ENCODE measurements at places on chromosomes 11 and 22. TPM values are rescaled to one million over a fixed set of nuclear protein-coding genes. Genes with fewer than 3 reads are reported as not detected.

DNA sequence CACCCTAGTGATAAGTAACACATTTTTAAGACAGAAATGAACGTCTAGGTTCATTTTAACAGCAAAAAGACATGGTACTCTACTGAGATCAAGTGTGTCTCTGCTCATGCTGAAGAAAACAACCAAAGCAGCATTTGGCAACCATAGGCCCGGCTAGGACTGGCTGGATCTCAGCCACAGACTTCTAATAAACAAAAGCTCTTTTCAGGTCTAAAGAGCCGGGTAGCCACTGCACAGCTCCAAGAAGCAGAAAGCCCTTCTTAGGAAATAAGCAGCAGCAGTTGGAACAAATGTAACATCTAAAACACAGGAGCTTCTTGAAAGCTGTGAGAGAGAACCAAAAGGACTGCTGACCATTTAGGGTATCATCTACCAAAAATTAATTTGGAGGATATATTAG lies 37.6 kb downstream of the PITPNB start:
- DNase-seq = no peak

The SLN gene
- not detected for total RNA-seq

The CYB5R2 gene
- 2.9 TPM for total RNA-seq

The RTN4RL2 gene
- 6.5 TPM for total RNA-seq

The FXYD2 gene
- not detected for total RNA-seq

GRCh38 chr11:35847473-35847872 lies 96.4 kb upstream of the LDLRAD3 start:
- DNase-seq = no peak

DNA sequence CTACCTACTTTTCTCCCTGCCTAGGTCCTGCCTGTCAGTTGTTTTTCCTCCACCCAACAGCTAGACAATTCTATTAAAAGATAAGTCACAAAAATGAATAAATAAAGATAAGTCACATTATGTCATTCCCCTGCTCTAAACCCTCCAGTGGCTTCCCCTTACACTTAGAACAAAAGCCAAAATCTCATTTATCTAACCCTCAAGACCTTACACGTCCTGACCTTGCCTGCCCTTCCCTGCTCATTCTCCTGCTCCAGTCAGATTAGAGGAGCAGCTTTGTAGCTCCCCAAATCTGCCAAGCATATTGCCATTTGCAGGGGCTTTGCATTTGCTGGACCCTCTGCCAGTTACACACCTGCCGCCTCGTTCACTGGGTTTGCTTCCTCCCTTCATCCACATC lies 16.7 kb downstream of the KREMEN1 start:
- DNase-seq = no peak

All from PC-3 (cell line).